ENCODE measurements at places on chromosomes 11 and 22.

GRCh38 chr11:112281726-112282125 lies 21.1 kb upstream of the PLET1 start:
- no peak for DNase-seq

DNA sequence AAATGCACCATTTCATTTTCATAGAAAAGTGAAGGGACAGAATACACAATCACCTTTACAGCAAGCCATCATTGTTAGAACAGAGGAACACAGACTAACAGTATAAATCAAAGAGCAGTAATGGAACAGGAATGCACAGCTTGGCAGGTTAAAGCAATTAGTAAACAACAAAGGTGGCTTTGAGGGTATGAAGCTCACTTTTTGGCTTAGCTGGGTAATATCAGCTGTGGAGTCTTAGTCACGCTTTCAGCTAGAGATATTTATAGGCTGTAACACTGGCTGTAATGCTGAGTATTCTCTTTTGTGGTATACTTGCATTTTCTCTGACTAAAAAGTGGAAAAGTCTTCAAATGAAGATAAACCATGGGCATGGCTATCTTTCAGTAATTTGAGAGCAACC lies 1780.5 kb downstream of the LRRC4C start:
- DNase-seq = no peak

- peak; percentile 37 for DNase-seq
These were observed 154.5 kb upstream of the C11orf87 start for GRCh38 chr11:109267293-109268095.

GRCh38 chr22:29635734-29636357 lies 32.4 kb downstream of the NF2 start:
- DNase-seq = peak; percentile 69

- DNase-seq = no peak
These were observed 420.0 kb downstream of the DYNC2H1 start for GRCh38 chr11:103529181-103529684.

GRCh38 chr11:125082611-125083311 lies 19.7 kb downstream of the SLC37A2 start:
- peak; percentile 34 for DNase-seq

DNA sequence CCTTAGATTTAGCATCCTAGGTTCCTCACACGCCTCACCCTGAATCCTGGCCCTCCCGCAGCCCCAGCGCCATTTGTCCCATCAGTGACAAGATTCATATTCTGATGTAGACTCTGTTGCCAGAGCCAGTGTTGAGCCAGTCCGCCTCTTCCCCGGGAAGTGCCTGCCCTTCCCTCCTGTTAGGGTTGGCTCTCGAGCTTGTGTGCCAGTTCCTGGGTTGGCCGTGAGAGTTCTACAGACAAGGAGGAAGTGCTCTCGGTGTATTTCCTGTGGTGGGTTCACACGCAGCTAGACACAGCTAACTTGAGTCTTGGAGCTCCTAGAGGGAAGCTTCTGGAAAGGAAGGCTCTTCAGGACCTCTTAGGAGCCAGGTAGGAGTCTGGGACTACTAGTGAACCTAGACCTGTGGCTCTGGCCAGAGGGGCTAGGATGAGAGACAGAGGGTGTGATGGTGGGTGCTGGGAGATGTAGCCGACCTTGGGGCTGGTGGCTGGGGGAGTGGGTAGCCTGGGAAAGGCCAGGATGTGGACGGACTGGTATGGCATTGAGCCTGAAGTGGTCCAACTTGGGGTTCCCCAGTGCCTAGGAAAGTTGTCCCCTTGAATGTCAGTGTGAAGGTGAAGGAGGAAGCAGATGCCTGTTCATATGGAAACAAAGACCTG lies at the start of gene IL18BP:
IL18BP (plus strand) TSS at position 261 of the 662 bp plus-strand sequence. CDS start 1,076 bp downstream, outside the sequence.
- peak; percentile 55 for DNase-seq

DNA sequence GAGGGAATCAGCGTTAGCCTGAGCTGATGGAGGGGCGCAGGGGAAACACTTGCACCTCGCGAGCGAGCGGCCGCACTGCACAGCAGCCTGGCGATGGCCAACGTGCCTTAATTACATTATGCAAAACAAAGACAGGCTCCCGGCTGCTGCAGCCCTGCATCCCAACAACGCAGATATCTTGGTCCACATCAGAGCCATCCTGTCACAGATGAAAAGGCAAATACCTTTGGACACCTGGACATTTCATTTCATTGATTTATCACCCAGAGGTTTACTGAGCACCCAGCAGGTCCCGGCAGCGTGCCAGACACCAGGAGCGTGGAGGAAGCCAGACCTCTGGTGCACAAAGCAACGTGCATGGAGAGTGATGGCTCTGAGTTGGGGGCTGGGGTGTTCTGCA lies 843.0 kb downstream of the TBC1D22A start:
- DNase-seq = no peak

DNA sequence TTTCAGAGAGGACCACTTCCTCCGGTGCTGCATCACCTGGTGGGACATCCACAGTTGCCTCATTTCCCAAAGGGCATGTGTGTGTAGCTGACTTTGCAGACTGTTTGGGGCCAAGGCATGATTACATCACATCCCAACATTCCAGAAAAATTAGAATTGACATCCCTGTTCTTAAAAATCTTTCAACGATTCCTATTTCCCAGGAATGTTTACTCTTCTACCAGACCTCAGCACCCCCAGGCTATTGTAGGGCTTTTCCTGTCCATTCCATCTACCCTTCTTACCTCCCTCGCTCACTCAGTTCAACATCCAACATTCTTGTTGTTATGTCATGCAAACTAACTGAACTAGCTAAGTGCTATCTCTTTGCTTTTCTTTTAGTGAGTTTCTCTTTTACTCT lies 37.3 kb downstream of the PIWIL4 start:
- no peak for DNase-seq

DNA sequence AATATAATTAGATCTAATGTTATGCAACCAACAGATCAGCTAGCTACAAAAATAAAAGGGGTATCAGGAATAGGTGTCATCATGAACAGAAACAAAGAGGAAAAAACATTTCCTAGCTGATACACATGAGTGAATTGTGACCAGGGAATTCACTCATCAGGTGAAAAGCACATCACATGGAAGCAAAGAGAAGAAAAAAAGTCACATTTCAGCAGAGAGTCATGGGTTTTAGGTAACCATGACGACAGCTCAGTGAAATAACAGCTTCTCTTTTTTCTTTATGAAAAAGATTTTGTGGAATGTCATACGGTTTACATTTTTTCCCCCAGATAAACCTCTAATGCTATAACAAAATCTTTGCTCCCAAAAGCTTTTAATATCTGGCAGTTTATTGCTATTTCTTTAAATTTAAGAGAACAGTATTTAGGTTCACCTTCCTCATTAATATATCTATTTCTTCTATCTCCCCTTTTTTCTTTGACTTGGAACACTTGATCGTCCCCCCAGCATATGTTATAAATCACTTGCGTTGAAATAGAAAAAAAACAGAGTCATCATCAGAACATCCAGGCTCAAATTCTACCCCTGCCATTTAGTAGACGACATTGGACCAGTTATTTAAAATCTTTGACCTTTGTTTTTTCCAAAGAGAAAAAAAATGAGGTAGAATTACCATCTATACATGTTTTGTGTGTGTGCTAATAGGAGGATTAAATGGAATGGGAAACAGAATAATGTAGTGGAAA lies 5.3 kb downstream of the TYR start:
- DNase-seq = no peak

- DNase-seq = peak; percentile 79
These were observed 54.7 kb downstream of the SMIM38 start for GRCh38 chr11:69210310-69211035.

- DNase-seq = peak; percentile 9
These were observed 4.4 kb downstream of the GAS2 start for GRCh38 chr11:22670830-22671229.

DNA sequence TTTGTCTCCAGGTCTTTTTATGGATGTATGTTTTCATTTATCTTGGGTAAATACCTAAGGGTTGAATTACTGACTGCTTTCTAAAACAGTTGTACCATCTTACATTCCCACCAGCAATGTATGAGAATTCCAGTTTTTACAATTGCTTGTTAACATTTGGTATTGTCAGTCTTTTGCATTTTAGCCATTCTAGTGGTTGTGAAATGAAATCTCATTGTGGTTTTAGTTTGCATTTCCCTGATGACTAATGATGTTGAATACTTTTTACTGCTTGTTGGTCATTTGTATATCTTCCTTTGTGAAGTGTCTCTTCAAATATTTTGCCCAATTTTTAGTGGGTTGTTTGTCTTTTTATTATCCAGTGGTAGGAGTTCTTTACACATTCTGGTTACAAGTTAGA lies 92.8 kb downstream of the ARFGAP2 start:
- DNase-seq = peak; percentile 53

DNA sequence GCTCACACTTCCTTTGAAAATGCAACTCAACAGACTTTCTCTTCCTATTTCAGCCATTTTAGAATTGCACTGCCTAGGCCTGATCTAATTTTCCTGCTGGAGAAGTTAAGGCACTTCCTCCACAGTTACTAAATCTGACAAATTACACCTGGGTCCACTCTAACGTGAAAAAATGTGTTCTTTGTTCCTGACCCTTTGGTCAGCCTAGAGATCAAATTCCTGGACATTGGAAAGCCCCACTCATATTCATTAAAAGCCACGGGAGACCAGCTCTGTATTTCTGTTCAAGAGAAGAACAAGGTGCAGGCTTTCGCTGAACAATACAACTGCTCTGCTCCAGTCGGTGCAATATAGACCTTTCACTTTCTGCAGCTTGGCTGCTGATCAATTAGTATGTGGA lies 96.6 kb downstream of the MPPED2 start:
- no peak for DNase-seq

DNA sequence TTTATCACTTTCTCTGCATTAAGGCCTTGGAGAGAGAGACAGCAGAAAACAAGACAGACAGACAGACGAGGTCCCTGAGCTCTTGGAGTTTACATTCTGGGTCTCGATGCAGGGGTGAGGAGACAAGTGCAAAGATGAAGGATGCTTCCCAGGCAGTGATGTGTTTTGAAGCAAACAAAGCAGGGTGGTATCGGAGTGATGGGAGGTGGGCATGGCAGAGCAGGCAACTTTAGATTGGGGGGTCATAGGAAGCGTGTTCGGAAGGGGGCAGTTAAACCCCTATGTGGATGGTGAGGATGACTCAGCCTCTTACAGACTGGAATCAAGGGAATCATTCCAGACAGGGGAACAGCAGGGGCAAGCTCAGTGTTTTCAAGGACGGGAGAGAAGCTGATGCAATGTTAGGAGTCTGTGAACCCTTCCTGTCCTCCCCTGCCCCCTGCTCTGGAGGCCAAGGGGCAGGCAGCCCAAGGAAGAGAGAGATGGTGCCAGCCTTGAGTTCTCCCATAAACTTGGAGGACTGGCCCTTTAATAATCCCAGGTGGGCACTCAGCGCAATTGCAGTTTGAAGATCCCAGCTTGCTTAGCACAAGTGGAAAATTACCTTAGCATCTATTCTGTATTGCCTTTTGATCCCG lies 180.2 kb downstream of the CHST1 start:
- DNase-seq = no peak

GRCh38 chr11:75246671-75247350 lies 6.2 kb downstream of the TPBGL start:
- no peak for DNase-seq

- no peak for DNase-seq
These were observed 47.9 kb upstream of the SNX19 start for GRCh38 chr11:130964058-130964792.

GRCh38 chr22:50672471-50673230 lies at the start of gene SHANK3:
SHANK3 (plus strand) TSS chr22:50672823.
- DNase-seq = no peak

DNA sequence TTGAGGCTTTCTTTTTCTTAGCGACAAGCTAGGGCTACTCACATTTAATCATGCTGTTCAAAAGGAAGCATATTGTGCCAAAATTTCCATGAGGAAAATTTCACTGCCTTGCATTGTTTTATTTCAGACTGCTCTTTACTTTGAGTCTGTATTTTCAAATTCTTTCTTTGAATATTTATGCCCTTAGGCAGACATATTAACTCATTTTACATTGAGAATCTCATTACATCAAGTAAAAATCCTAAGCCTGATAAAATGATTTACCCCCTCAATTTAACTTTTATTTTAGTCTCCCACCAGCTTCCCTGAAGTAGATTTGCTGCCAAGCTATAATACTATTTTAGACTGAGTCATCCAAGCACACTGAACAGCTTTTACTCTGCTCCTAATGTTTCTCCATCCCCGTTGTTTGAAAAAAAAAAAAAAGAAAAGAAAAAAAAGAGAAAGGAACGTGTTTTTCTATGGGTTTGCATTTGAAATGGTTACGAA lies 189.3 kb upstream of the MTMR2 start:
- DNase-seq = no peak

All from NB4 (cell line).